ENCODE measurements at places on chromosomes 1 and 21.

DNA sequence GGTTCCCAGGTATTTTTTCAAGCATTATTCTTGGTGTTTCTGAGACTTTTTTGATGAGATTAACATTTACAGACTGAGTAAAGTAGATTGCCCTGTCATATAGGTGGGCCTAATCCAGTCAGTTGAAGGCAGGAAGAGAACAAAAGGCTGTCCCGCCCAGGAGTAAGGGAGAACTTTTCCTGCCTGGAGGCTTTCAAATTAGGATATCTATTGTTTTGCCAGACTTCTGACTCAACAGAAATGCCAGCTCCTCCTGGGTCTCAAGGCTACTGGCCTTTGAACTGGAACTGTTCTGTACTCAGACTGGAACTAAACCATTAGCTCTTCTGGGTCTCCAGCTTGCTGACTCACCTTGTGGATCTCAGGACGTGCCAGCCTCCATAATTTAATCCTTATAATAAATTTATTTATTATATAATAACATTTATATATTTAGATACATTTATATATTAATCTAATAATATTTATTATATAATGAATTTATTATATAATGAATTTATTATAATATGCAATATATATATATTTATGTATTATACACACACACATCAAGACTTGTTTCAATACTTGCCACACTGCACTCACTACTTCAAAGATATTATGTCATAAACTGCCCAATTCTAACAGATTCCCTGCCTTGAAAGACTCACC, 510.8 kb upstream of the B3GALT2 start:
- no peak for DNase-seq

DNA sequence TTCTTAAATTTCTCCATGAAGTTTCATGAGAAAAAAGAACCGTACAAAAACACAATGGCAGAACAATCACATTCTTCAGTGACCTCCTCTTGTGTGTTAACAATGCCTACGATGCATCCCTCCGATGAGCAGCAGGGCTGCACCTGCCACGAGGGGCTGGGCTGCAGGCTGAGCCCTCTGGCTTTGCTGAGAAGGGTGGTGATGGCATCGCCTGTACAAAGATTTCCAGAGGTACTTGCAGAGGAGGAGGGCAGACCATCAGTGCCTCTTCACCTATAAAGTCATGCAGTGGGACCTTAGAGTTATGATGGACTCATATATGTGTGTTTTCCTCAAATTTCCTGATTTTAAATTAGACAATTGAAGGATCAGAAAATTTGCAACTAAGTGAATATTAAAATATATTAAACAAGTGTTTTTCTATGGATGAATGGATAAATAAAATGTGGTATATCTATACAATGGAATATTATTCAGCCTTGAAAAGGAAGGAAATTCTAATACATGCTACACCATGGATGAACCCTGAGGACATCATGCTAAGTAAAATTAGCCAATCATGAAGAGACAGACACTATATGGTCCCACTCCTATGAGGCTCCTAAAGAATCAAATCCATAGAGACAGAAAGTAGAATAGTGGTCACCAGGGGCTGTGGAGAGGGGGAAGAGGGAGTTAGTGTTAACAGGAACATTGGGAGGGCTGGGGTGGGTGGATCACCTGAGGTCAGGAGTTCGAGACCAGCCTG, 489.3 kb downstream of the SIPA1L2 start:
- DNase-seq = no peak

GRCh38 chr1:169680377-169681019, 30.9 kb downstream of the SELL start:
- no peak for DNase-seq

GRCh38 chr21:46063227-46063626, 34.7 kb upstream of the COL6A2 start:
- no peak for DNase-seq

- no peak for DNase-seq
Observed at GRCh38 chr1:21022279-21023040, 154.2 kb downstream of the EIF4G3 start.

GRCh38 chr1:65458730-65459396, 38.4 kb downstream of the LEPR start:
- DNase-seq = no peak

DNA sequence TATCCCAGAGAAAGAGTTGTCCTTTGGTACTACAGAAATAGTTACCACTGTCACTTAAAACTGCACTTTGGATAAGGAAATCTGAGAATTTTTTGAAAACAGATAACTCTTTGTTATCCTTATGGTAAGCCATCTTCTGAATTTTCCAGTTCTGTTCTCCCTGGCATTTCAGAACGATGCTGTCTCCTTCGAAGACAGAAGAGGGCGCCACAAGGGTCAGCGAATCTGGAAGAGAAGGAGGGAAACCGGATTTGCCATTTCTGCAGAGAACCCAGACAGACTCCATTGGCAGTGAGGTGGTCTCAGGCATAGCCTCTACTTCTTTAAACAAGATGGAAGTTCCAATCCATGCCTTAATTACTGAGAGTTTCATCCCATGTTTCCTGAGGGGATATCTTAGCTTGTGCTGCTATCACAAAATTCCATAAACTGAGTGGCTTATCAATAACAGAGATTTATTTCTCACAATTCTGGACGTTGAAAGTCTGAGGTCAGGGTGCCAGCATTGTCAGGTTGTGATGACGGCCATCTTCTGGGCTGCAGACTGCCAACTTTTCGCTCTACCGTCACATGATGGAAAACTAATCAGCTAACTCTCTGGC, 6.4 kb downstream of the FCRL2 start:
- DNase-seq = no peak

DNA sequence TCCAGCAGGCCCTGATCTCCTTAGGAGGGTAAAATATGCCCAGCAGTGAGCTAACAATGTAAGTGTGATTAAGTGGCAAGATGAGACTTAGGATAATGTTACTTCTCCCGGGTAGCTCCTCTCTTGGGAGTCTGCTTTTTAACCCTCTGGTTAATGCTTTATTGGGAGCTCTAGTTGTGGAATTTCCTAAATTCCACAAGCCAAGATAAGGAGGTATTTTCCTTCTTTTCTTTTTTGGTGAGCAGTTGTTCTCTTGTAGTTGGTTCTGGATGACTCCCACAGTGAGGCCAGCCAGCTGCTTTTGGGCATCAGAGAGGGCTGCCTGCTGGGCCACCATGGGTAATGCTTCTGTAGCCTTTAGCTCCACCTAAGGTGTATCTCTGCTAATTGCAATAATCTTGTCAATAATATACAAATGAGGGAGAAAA, 19.3 kb downstream of the C1orf52 start:
- DNase-seq = no peak

DNA sequence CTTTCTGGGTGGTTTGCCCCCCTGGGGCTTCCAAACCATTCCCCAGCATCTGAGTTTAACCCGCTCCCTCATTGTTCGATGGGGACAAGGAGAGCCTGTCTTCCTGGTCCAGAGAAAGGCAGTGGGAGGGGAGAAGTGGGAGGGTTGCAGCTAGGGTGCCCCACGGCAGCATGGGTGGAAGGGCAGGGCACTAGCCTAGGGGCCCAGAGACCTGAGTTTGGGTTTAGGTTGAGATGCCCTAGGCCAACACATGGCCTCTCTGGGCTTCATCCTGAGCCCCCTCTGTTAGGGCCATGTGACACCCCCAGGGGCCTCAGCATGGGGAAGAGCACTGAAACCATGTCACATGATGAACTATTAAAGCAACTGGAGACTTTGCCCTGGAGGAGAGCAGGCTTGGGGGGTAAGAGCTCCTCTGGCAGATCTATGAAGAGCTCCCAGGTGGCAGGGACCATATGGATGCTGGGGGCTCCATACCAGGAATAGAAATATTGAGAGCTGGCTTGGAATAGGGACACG, 9.7 kb upstream of the RUNX3 start:
- DNase-seq = no peak

- no peak for DNase-seq
Observed at GRCh38 chr1:211133393-211133835, 534 bp downstream of the KCNH1 start.

- DNase-seq = no peak
Observed at GRCh38 chr1:23448846-23449245, 24.3 kb upstream of the TCEA3 start.

- no peak for DNase-seq
Observed at GRCh38 chr1:153560771-153561465, 4.7 kb downstream of the S100A2 start.

GRCh38 chr1:159177272-159177907, 6.0 kb downstream of the CADM3 start:
- no peak for DNase-seq

DNA sequence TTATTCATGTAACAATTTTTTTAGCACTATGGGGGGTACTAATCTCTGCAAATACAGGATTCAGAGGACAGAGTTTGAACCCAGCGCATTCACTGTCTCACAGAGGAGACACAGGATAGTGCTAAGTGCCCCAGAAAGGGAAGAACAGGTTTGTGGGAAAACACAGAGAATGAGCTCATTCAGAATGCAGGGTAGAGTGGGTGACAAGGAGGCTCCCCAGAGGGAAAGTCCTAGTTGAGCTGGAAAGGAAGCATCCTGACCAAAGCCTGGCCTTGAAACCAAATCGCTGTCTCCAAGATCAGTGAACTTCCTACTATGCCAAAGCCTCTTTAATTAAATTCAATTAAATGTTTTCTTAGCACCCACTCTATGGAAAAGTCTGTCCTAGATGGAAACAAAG, 19.0 kb upstream of the RGS2 start:
- DNase-seq = no peak
